ENCODE measurements at places on chromosomes 5 and 9.

DNA sequence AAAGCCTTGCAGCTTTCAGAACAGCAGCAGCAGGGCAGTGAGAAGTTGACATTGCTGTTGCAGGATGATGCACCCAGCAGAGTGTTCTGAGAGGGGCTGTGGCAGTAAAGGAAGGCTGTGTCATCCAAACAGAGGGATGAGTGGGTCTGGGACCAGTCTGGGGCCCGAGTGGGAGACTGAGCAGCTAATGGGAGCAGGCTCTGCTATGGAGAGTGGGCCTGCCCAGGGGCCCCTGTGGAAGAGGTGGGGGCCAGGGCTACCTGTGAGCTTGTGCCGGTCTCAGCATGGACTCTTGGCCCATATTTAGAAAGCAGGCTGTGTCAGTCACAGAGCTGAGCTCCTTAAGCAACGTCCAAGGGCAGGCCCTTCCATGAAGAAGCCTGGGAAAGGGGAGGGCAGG, 26.0 kb upstream of the PITX1 start:
- H3K4me1 ChIP-seq = peaks cover 100% of the 10 kb centered on the region
- H3K27me3 ChIP-seq = no peaks in the 10 kb centered on the region
- DNase-seq = no peak
- peak overlapping the region; percentile 99 for H3K27ac ChIP-seq

DNA sequence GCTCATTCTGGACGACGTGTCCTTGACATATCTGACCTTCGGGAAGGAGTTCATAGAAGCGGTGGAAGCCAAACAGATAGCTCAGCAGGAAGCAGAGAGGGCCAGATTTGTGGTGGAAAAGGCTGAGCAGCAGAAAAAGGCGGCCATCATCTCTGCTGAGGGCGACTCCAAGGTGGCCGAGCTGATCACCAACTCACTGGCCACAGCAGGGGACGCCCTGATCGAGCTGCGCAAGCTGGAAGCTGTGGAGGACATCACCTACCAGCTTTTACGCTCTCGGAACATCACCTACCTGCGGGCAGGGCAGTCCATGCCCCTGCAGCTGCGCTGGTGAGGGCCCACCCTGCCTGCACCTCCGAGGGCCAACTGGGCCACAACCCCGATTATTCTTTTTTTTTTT, 41.6 kb upstream of the NAA35 start:
- no peak overlapping the region for H3K4me3 ChIP-seq
- H3K27me3 ChIP-seq = no peaks in the 10 kb centered on the region
- H3K27ac ChIP-seq = no peak overlapping the region

DNA sequence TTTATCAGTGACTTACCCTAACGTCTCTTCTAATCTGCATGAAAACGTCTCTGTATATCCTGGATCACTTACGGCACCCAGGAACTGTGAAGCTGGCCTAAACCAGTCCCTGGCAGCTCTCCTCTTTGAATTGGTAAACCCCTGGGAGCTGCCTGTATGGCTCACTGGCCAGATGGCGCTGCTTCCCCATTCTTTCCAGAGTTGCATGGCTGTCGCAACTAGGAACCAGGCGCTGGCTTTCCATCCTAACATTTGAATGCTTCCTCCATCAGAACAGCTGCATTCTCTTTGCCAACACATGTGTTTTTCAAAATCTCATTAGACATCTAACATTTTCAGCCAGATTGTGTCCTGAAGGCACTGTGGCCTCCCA, 8.0 kb upstream of the PCA3 start:
- H3K4me3 ChIP-seq = no peak overlapping the region
- H3K27ac ChIP-seq = no peak overlapping the region
- no peaks in the 10 kb centered on the region for H3K36me3 ChIP-seq

DNA sequence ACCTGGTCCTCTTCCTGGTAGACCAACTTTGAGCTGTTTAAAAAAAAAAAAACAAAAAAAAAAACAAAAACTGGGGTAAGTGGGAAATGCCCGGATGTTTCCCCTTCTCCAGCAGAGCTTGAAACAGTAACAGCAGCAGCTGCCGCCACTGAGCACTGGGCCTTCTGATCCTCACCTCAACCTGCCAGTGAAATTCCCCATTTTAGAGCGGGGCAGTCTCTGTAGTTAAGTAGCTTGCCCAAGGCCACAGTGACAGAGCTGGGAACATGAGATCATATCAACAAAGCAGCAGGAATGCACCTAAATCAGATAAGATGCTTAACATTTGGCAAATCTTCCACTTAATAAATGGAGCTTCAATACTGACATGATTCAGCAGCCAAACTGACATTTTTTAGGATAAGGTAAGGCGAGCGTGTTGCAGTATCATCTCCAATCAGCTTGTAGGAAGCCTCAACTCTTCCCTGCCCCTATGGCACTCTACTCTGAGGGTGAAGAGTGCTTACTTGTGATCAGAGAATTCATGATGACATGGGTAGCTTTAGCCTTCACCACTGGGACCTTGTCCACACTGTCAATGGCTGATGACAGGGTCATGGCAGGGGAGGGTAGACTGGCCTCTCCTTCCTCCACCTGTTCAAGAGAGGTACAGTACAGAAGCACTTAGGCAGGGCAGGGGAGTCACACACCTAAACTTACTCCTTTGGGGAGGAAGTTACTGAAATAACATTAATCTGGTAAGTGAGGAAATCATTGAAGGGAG, 9.3 kb downstream of the KIAA1191 start:
- H3K36me3 ChIP-seq = peaks cover 47% of the 10 kb centered on the region
- no peak overlapping the region for H3K27ac ChIP-seq
- H3K4me1 ChIP-seq = no peaks in the 10 kb centered on the region
- no peak for DNase-seq
- H3K27me3 ChIP-seq = no peaks in the 10 kb centered on the region
- H3K4me3 ChIP-seq = no peak overlapping the region

DNA sequence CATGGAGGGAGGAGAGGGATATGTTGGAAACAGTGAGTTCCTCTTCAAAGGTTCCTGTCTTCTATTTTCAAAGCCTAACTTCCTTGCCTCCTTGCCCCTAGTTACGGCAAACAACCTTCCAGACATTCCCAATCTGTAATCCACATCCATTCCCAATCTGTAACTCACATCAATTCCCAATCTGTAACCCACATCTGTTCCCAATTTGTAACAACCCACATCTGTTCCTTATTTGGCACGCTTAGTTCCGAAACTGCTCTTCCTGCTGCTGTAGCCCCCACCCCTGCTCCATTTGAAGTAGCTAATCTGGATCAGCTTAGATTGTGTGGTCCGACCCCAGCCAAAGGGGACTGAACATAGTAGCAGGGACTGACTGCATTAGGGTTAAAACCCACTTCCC, 23.9 kb upstream of the IDNK start:
- H3K27me3 ChIP-seq = no peaks in the 10 kb centered on the region
- H3K4me3 ChIP-seq = no peak overlapping the region
- DNase-seq = no peak
- H3K4me1 ChIP-seq = no peaks in the 10 kb centered on the region
- no peaks in the 10 kb centered on the region for H3K36me3 ChIP-seq

DNA sequence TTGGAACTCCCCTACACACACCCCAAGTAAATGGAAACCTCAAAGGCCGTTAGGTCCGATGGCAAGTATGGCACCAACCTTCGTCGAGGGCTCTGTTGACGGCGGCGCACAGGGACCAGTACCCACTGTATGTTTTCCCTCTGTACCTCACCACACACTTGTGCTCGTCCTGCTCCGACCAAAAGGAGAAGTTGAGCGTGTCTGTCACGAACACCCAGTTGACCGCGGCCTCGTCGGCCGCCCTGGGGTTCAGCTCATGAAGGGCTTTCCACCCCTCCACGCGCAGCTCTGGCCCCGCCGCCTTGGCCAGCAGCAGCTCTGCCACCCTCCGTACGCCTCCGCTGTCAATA, 24.0 kb downstream of the HNRNPK start:
- H3K4me1 ChIP-seq = peaks cover 18% of the 10 kb centered on the region
- DNase-seq = peak; percentile 77
- H3K27ac ChIP-seq = peak overlapping the region; percentile 51

- no peaks in the 10 kb centered on the region for H3K36me3 ChIP-seq
- no peak overlapping the region for H3K4me3 ChIP-seq
- no peaks in the 10 kb centered on the region for H3K27me3 ChIP-seq
- H3K27ac ChIP-seq = no peak overlapping the region
- no peaks in the 10 kb centered on the region for H3K4me1 ChIP-seq
These were observed 15.6 kb upstream of the SLC6A19 start for GRCh38 chr5:1185629-1186350.

- no peaks in the 10 kb centered on the region for H3K27me3 ChIP-seq
- no peak overlapping the region for H3K4me3 ChIP-seq
- no peaks in the 10 kb centered on the region for H3K4me1 ChIP-seq
- no peak for DNase-seq
These were observed 1291.8 kb upstream of the DMAC1 start for GRCh38 chr9:9091387-9091786.

DNA sequence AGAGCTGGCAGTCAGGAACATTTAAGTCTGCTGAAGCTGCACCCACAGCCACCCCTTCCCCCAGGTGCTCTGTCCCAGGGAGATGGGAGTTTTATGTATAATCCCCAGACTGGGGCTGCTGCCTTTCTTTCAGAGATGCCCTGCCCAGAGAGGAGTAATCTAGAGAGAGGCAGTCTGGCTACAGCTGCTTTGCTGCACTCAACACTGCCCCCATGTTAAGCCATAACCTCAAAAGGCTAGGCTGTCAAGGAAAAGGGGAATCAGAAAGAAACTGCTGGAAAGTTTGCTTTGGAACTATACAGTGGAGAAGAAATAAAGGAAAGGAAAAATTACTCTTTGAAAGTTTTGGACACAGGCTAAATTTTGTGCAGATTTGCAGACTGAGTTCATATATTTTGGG, 127.2 kb downstream of the MACIR start:
- no peak for DNase-seq
- H3K27ac ChIP-seq = no peak overlapping the region
- no peaks in the 10 kb centered on the region for H3K4me1 ChIP-seq

DNA sequence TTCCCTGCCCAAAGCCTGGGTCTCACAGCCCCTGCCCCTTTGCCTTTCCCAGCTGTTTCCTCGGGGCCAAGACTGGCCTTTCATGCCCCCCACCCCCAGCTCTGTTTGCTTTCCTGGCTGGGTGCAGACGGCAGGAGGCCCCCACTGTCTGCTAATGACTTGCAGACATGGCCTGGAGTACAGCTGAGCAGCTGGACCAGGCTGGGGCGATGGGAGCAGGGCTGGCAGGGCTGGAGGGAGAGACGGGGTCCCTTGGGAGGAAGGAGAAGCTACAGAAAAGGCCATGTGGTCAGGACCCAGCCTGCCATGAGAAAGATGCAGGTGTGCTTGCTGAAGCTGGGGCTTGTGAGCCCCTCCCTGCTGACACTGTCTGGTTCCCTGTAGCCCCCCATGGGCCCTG, 28.3 kb upstream of the GFPT2 start:
- H3K36me3 ChIP-seq = no peaks in the 10 kb centered on the region
- no peak overlapping the region for H3K27ac ChIP-seq
- no peaks in the 10 kb centered on the region for H3K27me3 ChIP-seq
- no peak for DNase-seq
- H3K4me3 ChIP-seq = no peak overlapping the region

GRCh38 chr5:52794519-52794918, 6.8 kb downstream of the ITGA1 start:
- H3K36me3 ChIP-seq = no peaks in the 10 kb centered on the region
- H3K4me1 ChIP-seq = peaks cover 10% of the 10 kb centered on the region
- no peaks in the 10 kb centered on the region for H3K27me3 ChIP-seq
- no peak overlapping the region for H3K4me3 ChIP-seq
- H3K27ac ChIP-seq = no peak overlapping the region

- H3K4me1 ChIP-seq = peaks cover 41% of the 10 kb centered on the region
- DNase-seq = no peak
- H3K36me3 ChIP-seq = no peaks in the 10 kb centered on the region
- H3K4me3 ChIP-seq = no peak overlapping the region
- no peaks in the 10 kb centered on the region for H3K27me3 ChIP-seq
These were observed 211.2 kb downstream of the MEF2C start for GRCh38 chr5:88671505-88672499.

- no peaks in the 10 kb centered on the region for H3K27me3 ChIP-seq
- peak overlapping the region; percentile 95 for H3K27ac ChIP-seq
- no peaks in the 10 kb centered on the region for H3K36me3 ChIP-seq
- peaks cover 71% of the 10 kb centered on the region for H3K4me1 ChIP-seq
These were observed 30.2 kb downstream of the C5orf15 start for GRCh38 chr5:133938039-133938821.

DNA sequence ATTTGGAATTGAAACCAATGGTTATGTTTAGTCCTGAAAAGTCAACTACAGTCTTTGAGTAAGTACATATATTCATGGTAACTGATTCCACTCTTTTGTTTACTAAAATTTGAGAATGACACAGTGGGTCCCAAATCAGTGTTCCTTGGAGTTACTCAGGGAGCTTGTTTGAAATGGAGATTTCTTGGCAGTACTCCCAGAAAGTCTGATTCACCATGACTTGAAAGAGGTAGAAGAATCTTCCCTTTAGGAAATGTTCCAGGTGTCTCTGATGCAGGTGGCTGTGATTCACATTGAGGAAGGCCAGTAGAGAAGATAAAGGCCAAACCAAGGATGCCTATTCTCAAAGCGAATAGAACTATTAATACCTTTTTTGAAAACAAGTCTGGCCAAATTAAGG, 1078.3 kb downstream of the CDH12 start:
- no peak overlapping the region for H3K27ac ChIP-seq
- no peak overlapping the region for H3K4me3 ChIP-seq
- no peak for DNase-seq
- no peaks in the 10 kb centered on the region for H3K4me1 ChIP-seq
- H3K27me3 ChIP-seq = no peaks in the 10 kb centered on the region

- no peaks in the 10 kb centered on the region for H3K36me3 ChIP-seq
- H3K27me3 ChIP-seq = no peaks in the 10 kb centered on the region
- DNase-seq = no peak
- H3K27ac ChIP-seq = no peak overlapping the region
- H3K4me3 ChIP-seq = no peak overlapping the region
These were observed 40.5 kb upstream of the LIFR start for GRCh38 chr5:38596981-38597380.

Data from Karpas-422 (cell line).